Activated CD8-positive, alpha-beta memory T cell treated with anti-CD3 and anti-CD28 coated beads for 48 hours (primary cell): ENCODE measurements at places on chromosomes 1 and 21.

DNA sequence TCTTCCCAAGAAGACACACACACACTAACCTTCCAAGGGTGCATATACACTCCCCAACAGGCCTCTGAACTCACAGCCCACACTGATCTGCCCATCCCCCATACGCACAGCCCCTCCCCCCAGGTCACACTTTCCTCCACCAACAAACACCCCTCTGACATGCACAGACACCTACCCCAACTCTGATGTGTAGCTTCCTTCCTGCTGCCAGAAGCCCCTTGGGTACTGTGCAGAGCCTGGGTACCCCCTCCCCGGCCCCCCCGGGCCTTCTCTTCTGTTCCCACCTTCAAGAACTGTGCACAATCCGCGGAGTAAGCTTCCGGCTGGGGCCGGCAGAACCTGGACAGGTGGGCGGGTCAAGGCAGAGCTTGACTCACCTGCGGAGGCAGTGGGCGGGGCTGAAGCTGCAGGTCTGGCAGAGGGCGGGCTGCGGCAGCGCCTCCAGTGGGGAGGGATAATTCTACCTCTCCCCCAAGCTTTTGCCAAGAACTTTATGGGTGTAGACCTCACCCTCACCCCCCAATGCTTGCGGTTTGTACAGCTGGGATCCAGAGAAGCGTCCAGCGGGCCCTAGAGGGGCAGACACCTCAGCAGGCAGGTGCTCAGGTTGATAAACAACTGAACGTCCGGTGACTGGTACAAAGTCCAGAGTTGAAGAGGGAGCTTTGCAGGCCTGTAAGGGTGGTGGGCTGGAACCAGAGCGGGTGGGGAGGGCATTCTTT is at the start of gene C1orf210:
C1orf210 (minus strand) TSS at position 313 of the 722 bp plus-strand sequence. CDS start 2,311 bp downstream, outside the sequence.
- no peak for DNase-seq

DNA sequence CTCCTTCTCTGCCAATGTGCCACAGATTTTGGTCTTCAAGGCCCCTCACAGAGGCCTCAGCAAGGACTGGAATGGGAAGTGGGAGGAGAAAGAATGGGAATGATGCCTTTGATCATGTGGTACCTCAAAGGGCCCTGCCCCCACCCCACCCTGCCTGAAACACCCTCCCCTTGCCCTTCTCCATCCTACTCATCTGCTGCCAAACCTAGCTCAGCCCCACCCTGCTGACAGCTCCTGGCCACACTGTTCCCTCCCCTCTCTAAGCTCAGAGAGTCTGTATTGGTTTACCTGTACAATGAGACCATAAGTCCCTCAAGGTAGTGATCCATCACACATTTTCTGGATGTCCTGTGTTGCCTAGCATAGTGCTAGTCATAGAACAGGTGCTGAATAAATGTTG is 6.7 kb upstream of the ARHGAP30 start:
- DNase-seq = no peak

GRCh38 chr21:39730418-39731157 is 14.4 kb upstream of the IGSF5 start:
- DNase-seq = no peak

- no peak for DNase-seq
Measured at GRCh38 chr1:94535879-94536278, 5.7 kb downstream of the F3 start.
